ENCODE measurements at places on chromosomes 16 and 17. TPM values are rescaled to one million over a fixed set of nuclear protein-coding genes. Genes with fewer than 3 reads are reported as not detected.

DNA sequence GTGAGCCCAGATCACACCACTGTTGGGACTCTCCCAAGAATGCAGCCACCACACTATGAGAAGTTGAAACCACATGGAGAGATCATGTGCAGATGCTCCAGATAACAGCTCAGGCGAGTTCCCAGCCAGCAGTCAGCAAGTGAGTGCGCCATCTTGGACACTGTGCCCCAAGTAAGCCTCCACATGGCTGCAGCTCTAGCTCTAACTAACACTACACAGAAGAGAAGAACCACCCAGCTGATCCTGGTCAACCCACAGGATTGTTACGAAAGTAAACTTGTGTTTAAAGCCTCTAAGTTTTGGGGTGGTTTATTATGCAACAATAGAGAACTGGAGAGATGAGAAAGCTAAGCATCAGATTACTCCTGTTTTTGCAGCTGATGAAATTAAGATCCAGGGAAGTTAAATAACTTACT lies 25.8 kb downstream of the SLC38A7 start:
- peak; percentile 61 for DNase-seq

GRCh38 chr16:714558-715476 lies at the start of gene METRN:
Gene METRN (plus strand): TSS chr16:715118. CDS start chr16:715290, 172 bp downstream.
- peak; percentile 87 for DNase-seq

- DNase-seq: peak; percentile 47
Observed at GRCh38 chr16:87554754-87555427, 47.4 kb upstream of the JPH3 start.

DNA sequence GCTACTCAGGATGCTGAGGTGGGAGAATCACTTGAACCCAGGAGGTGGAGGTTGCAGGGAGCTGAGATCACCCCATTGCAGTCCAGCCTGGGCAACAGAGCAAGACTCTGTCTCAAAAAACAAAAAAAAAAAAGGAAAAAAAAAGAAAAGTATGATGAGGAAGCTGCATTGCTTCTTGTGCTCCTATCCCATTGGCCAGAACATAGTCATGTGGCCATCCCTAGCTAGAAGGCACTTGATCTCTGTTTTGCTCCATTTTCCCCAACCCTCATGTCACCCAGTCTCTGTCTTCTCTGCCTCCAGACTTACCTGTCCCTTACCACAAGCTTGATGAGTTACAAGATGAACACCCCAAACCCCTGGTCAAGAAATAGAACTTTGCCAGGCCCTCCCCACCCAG lies 112.7 kb upstream of the TMEM97 start:
- DNase-seq: no peak

The OSBPL7 gene
- total RNA-seq: 13.5 TPM

The RNF112 gene
- total RNA-seq: 0.64 TPM
